OCI-LY7 (cell line): ENCODE measurements at places on chromosomes 7 and 10. TPM values are rescaled to one million over a fixed set of nuclear protein-coding genes. Genes with fewer than 3 reads are reported as not detected.
A peak's percentile ranks its signal among the peaks of the same experiment; 100 is the strongest.

- no peak for DNase-seq
Measured at GRCh38 chr7:137916980-137917645, 70.3 kb upstream of the DGKI start.

- no peak for DNase-seq
Measured at GRCh38 chr7:221978-222715, 29.8 kb downstream of the FAM20C start.

The ITPRID1 gene
- total RNA-seq, result not detected in 2 replicates

The UNCX gene
- not detected in 2 replicates for total RNA-seq

The PHKG1 gene
- total RNA-seq, result 2.2 and 3.3 TPM in 2 replicates

The ENTPD1 gene
- 3.7 and 6.7 TPM in 2 replicates for total RNA-seq

DNA sequence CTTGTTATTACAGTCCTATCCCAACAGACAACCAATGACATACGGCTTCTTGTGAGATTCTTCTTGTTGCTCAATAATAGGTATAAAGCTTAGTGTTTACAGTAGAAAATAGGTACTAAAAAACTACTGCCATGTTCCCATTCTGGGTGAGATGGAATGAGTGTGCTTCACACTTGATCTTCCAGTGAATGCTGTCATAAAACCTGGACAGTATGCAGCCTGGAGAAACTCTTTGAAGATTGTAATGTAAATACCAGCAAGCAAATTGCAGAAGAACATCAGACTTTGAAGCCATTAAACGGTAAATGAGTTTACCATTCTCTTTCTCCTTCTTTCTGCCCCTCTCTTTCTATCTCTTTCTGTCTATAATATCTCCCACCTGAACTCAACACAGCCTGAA, 663.7 kb upstream of the COBL start:
- DNase-seq, result no peak

The DRGX gene
- total RNA-seq, result not detected in 2 replicates

DNA sequence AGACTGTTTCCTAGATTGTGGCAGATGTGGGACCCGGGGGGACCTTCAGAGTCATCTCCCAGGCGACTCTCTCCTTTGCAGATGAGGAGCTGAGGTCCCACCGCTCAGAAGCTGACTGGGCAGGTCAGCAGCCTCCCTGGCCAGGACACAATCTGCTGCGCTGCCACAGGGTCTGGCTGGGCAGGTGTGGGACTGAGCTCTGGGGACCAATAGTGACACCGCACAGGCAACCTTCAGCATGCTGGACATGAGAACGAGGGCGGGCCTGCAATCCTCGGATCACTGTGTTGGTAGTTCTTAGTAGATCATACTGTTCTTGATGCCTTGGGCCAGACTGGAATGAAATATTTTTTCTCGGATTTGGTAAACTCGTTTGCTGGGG, 20.5 kb upstream of the CRYGN start:
- no peak for DNase-seq

The ZNF853 gene
- total RNA-seq, result 0.48 and 0.55 TPM in 2 replicates

DNA sequence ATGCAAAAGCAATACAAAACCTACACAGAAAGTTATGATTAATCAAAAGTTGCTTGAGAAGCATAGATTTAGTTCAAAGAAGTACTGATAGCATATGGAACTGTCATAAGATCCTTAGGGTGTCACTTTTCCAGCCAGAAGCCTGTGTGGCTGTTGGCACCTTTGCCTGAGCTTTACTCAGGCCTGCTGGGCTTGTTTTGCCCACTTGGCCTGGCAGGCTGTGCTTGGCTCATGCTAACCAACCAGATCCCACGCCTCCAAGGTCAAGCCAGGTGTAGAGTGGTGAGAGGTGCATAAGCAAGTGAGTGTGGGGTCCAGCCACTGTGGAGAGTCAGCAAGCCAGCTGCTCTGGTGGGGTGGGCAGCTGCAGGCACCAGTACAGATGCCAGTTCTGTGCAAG, 12.0 kb upstream of the LIPA start:
- no peak for DNase-seq

DNA sequence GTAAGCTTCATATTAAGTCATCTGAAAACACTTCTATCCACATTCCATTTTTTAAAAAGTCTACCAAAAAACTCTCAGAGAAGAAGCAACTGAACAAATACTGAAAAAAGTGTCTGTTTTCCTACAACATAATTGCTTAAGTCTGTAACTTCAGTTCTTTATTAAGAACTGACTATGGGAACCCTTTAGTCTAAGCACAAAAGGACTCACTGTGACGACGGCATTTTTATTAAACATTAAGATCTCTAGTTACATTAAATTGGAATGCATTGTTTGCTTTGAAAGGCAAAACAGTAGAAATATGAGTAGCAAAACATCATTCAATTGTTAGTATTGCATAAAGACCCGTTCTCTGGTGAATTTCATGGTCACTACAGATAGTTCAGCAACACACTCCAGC, 5.8 kb upstream of the FAM3C start:
- no peak for DNase-seq

The TUBGCP2 gene
- total RNA-seq, result 53.0 and 56.1 TPM in 2 replicates

- DNase-seq, result no peak
Measured at GRCh38 chr7:82444220-82444909, 788 bp upstream of the CACNA2D1 start.

DNA sequence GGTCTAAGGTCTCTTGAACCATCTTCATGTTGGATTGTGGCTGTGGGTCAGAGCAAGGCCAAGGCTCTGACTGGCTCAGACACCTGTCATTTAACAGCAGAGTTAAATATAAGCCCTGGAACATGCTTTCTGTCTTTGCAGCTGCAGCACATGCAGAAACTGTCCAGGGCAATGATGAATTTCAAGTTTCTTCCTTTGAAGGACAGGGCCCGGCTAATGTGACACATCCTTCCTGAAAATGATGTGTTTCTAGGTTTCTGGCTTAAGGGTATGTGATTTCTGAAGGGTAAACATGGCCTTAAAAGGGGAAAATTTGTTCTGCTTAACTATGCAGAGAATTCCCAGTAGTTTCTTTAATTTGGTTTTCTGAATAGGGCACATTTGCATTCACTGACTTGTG, 34.0 kb upstream of the SLC35B4 start:
- peak; percentile 6 for DNase-seq

DNA sequence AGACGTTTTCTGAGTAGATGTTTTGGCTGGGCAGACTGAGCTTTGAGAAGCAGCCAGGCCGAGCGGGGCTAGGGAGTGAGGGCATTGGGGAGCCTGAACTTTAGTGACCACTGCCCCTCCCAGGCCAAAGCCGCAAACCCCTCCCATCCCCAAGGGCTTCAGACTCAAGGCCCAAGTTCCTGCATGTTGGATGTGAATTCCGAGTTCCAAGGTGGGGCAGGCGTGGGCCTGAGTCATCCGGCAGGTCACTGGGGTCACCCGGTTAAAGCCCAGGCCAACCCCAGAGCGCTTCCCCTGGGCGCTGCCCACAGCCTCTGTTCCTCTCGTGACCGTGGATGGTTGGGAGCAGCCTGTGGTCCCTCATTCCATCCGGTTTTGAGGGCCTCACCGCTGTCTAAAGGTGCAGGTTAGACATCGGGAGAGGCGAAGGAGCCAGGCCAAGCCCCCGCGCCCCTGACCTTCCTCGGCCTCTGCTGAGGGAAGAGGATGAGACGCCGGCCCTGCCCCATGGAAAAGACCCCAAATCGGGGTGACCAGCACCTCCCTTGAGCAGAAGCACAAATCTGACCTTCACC, 6.9 kb upstream of the PDGFA start:
- DNase-seq, result no peak

The HIP1 gene
- 27.8 and 30.5 TPM in 2 replicates for total RNA-seq

DNA sequence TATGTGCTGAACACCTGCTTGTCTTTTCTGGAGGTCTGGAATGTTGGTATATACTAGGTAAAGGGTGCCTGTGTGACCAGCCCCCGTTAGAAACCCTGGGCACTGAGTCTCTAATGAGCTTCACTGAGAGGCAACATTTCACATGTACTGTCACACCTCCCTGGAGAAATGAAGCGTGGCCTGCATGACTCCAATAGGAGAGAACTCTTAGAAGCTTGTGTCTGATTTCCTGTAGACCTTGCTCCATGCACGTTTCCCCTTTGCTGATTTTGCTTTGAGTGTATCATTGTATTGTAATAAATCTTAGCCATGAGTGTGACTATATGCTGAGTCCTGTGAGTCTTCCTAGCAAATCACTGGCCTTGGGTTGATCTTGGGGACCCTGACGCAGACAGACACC, 82.8 kb downstream of the PPP1R3C start:
- no peak for DNase-seq

The ADCYAP1R1 gene
- total RNA-seq, result not detected in 2 replicates

GRCh38 chr7:116783666-116784318, 78.6 kb upstream of the CAPZA2 start:
- no peak for DNase-seq

DNA sequence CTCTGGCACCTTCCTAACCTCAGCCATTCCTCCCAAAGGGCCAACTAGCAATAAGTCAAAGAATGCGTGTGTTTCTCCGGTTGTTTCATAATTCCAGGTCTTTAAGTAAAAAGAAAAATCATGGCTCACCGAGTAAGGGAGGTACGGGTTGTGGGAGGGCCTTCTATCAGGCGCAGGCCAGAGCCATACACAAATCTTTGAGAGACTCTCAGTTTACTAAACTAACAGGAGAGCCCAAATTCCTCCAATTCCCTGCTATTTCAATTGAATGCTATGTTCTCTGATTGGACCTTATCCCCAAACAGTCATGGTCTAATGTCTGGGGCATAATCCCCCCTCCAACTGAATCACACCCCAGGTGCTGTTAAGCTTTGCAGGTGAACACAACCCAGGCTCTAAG, 26.2 kb upstream of the SLF2 start:
- DNase-seq, result no peak

- no peak for DNase-seq
Measured at GRCh38 chr7:157801971-157802675, 465.3 kb downstream of the DNAJB6 start.
